ENCODE measurements at places on chromosomes 12 and 14. TPM values are rescaled to one million over a fixed set of nuclear protein-coding genes. Genes with fewer than 3 reads are reported as not detected.

- no peak for DNase-seq
Measured at GRCh38 chr12:69497308-69498026, 27.3 kb downstream of the FRS2 start.

- no peak for DNase-seq
Measured at GRCh38 chr12:11524446-11524845, 125.0 kb upstream of the ETV6 start.

GRCh38 chr12:124241776-124242528 lies 52.9 kb upstream of the RFLNA start:
- DNase-seq, result no peak

SLC5A8 gene
- total RNA-seq, result 0.38 TPM

DNA sequence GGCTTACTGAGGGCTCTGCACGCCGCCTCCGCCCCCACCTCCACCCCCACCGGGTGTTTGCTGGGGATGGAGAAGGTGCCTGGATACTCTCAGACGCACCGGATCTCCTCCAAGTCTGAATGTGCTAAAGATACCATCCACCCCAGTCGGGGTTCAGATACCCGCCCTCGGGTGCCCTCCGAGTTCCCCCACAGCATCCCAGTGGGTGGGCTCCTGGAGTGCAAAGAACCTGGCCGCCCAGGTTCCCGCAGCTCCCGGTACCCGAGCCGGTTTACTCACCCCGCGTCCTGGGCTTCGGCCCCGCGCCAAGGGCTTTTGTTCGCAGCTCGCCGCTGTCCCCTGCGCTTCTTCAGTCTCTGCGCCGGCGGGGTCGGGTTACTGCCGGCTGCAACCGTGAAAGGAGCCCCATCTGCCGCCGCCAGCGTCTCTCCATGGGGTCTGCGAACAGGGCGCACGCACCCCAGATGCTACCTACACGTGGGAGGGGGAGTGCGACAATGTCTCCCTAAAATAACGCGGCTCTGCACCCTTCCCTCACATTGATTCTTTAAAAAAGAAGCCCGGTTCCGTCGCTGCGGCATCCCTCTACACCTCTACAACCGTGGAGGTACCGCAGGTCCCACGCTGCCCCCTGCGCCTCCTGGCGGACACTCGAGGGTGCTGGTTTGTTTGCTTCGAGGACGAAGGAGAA lies at the start of gene CCDC177:
Gene CCDC177, minus strand, starts transcription at position 609 of the 691 bp plus-strand sequence. CDS start 1,249 bp downstream, outside the sequence.
- peak; percentile 75 for DNase-seq

DNA sequence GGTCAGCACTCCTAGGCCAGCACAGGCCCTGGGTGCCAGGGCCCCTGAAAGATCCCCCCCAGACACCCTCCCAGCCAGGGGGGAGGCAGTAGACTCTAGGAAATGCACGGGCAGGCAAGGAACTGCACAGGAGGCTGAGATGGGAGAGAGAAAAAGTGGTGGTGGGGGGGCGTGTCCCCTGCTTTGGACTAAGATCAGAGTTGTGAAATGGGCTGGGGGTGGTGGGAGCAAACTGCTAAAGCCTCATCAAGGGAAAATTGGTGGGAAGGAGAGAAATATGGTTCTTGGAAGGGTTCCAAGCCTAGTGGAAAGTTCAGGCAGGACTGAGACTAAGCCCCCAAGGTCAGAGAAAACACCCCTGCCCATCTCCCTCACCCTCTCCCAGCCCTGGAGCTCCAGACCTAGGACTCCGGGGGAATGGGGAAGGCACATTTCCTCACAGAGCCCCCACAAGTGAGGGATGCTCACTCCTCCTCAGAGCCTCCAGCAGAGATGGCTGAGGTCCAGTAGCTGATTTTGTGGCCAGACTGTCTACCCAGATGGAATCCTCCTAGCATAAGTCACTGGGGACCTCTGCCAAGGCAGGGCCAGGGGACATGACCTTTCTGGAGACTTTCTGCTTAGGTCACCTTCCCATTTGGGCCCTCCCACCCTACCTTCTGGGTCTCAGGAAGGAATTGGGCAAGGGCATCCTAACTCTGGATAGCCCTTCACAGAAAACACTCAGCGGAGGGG lies 29.8 kb downstream of the FIGNL2 start:
- no peak for DNase-seq

DNA sequence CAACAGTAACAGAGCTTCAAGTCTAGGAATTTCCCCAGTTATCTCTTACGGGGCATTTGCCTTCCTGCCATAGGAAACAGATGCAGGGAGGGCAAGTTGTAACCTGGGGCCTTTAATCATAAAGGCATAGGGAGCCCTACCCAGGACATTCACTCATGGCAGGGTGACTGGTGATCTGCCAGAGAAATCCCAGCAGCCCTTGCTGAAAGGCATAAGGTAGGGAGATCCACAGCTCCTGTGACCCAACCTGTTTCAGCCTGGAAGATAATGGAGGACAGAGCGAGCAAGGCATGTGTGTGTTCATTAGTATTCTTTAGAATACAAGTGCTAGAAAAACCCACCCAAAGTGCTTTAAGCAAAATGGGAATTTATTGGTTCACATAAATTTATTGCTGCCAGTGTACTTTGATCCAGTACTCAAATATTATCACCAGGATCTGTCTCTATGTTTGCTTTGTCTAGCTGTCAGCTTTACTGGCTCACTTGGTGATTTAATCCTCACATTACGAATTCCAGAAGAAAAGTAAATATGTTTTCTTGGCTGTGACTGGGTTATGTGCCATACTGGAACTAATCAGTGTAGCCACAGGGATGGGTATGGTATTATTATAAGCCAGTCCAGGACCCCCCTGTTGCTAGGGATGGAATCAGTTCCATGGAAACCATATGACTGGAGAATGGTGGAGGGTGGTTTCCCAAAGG lies 21.1 kb upstream of the AKAP6 start:
- DNase-seq, result no peak

DNA sequence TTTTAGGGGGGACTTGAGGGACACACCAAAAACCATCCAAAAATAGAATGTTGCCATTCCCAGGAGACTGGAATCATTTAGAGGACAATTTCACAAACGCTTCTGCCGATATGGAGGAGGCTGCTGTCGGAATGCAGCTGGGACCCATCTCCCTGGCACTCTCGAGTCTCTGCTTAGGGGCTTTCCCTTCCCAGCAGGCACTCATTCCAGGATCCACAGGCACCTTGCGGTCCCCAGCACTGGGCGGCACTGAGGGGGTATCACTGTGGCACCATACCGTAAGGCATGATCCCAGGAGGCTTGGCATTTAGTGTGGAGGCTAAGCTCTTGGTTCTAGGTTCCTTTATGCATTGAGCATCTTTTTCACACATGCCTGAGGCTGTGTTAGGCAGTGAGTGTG lies 36.6 kb upstream of the LTBP2 start:
- no peak for DNase-seq

NXPH4 gene
- total RNA-seq, result 3.6 TPM

DNA sequence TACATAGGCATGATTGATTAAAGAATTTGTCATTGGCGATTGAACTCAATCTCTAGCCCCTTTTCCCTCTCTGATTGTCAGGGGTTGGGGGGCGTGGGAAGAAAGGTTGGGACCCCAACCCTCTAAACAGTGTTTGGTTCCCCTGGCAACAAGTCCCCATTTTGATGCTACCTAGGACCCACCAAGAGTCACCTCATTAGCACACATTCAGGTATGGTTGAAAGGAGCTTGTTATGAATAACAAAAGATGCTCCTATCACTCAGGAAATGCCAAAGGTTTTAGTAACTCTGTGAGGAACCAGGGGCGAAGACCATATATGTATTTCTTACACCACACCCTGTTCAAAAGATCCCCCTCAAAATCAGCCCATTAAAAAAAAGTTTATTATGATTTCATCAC lies 14.3 kb downstream of the RNF212B start:
- DNase-seq, result no peak

ADAM21 gene
- total RNA-seq, result 0.22 TPM

GRCh38 chr14:94907626-94908261 lies 137.8 kb upstream of the GSC start:
- no peak for DNase-seq

GRCh38 chr12:58584880-58585279 lies 335.4 kb downstream of the LRIG3 start:
- no peak for DNase-seq

GRCh38 chr12:104354868-104355570 lies 51.5 kb downstream of the EID3 start:
- DNase-seq, result no peak

TEDC1 gene
- total RNA-seq, result 12.0 TPM

PPP1R36 gene
- 4.0 TPM for total RNA-seq

GRCh38 chr12:131535779-131536178 lies 175.1 kb upstream of the SFSWAP start:
- DNase-seq, result no peak

SIX1 gene
- total RNA-seq, result 0.25 TPM

GRCh38 chr12:57737467-57738460 lies 778 bp downstream of the AGAP2 start:
- DNase-seq, result no peak

NRL gene
- 2.5 TPM for total RNA-seq

- DNase-seq, result no peak
Measured at GRCh38 chr14:101986953-101987352, 22.6 kb downstream of the DYNC1H1 start.

TMTC3 gene
- 22.5 TPM for total RNA-seq

TSHR gene
- total RNA-seq, result 0.32 TPM

STAC3 gene
- 2.9 TPM for total RNA-seq

GRCh38 chr14:91614187-91614586 lies 104.1 kb upstream of the PPP4R3A start:
- no peak for DNase-seq

GPR84 gene
- total RNA-seq, result 0.42 TPM

GRCh38 chr14:39154594-39155189 lies 15.4 kb downstream of the TRAPPC6B start:
- DNase-seq, result no peak

GRCh38 chr12:20493934-20494333 lies 125.6 kb downstream of the PDE3A start:
- DNase-seq, result no peak

FAM90A1 gene
- 1.7 TPM for total RNA-seq

- DNase-seq, result no peak
Measured at GRCh38 chr14:37196604-37197420, 925 bp upstream of the MIPOL1 start.

- peak; percentile 77 for DNase-seq
Measured at GRCh38 chr14:75654127-75654732, 6.4 kb downstream of the ERG28 start.

GRCh38 chr14:22556021-22556989 lies 32.7 kb downstream of the DAD1 start:
- DNase-seq, result no peak

CLEC9A gene
- 3.8 TPM for total RNA-seq

GRCh38 chr14:61547186-61548069 lies 147.9 kb upstream of the HIF1A start:
- DNase-seq, result no peak

DNA sequence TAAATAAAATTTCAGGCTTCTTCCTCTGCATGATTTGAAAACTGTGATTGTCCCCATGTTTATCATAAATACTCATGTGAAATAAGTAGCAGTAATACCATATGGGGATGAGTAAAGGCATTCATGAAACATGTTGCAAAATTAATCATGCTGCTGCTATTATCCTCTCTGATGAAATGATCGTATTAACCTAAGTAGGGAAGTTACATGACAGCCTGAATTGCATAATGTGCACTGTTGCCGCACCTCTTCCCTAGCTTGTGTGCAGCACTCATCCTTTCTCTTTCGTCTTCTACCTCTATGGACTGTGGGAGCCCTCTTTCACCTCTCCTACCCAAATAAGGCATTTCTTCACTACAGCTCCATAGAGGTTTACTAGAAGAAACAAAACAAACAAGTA lies 367.6 kb downstream of the SOX5 start:
- DNase-seq, result no peak

DNA sequence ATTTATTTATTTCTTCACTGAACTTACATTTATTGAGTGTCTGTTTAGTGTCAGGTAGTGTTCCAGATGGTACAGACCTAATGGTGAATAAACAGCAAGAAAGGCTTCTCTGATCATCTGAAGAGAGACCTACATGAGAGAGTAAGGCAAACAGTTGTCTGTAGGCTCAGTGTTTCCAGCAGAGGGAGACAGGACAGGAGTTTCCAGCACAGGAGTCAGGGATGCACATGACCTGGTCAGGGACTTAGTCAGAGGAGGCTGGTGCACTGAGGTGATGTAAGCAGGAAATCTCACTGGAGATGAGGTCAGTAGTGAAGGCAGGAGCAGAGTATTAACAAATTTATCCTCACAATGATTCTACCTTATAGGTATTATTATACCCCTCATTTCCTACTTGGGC lies 233.2 kb downstream of the MDGA2 start:
- no peak for DNase-seq

DNA sequence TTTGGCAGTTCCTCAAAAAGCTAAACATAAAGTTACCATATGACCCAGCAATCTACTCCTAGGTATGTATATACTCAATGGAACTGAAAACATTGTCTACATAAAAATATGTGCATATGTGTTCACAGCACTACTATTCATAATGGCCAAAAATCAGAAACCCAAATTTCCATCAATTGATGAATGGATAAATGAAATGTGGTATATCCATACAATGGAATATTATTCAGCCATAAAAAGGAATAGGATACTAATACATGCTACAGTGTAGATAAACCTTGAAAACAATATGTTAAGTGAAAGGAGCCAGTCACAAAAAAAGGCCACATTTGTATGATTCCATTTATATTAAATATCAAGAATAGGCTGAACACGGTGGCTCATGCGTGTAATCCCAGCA lies 3.4 kb downstream of the ACYP1 start:
- DNase-seq, result no peak

DNA sequence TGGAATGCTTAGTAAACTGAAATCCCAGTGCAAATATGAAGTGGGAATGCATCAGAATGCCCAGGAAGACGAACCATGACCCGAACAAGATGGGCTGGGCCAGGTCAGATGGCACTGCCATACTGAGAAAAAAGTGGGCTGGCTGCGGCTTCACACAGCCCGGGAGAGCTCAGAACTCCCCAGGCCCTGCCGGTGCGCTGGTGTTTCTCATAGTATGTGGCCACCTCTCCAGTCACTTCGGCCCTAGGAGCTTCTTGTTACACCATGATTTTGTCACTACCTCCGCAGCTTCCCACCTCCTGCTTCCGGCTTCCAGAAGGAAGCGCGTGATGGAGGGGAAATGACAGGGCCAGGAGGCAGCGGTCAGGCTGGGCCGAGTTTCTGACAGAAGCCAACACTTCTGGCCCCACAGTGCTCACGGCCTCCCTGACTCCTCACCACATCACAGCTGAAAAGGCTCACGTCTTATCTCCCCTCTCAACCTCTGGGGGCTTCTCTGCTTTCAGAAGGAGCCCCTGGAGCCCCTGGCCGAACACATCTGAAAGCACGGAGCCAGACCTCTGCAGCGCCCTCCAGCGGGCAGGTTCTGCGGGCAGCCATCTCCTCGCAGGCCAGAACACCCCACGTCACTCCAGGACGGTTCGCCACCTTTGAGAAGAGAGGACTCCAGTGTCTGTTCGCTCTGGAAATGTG lies 30.7 kb downstream of the DAD1 start:
- no peak for DNase-seq

- no peak for DNase-seq
Measured at GRCh38 chr14:90592655-90593054, 195.8 kb downstream of the CALM1 start.

Measured in dorsolateral prefrontal cortex (tissue), 122 donors.